ENCODE measurements at places on chromosomes 2 and 18.

DNA sequence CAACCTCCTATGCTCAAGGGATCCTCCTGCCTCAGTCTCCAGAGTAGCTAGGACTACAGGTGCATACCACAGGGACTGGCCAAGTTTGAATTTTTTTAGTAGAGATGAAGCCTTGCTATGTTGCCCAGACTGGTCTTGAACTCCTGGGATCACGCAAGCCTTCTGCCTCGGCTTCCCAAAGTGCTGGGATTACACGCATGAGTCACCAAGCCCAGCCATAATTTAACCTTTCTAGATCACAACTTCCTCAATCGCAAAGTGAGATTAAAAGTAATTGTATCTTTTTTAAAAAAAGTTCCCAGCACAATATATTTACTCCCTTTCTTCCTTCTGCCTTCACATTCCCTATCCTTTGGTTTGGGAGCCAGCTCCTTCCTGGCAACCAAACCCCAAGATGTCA is 5.8 kb upstream of the PPP1CB start:
- no peak for DNase-seq

DNA sequence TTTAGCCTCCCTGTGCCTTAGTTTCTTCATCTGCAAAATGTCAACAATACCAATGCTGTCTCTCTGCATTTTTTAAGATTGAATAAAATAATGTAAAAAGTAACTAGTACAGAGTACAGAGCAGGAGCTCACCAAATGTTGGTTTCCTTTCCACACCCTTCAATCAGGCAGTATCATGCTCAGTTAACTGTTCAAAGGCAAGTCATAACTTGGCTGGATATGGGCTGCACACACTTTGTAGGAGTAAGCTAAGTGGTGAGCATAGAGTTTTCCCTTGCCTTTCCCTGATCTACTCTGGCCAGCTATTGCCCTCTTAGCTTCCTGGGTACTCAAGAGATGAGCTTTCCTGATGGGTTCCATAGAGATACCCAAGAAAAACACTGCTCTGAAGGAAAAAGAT is 77.9 kb downstream of the CYBRD1 start:
- no peak for DNase-seq

DNA sequence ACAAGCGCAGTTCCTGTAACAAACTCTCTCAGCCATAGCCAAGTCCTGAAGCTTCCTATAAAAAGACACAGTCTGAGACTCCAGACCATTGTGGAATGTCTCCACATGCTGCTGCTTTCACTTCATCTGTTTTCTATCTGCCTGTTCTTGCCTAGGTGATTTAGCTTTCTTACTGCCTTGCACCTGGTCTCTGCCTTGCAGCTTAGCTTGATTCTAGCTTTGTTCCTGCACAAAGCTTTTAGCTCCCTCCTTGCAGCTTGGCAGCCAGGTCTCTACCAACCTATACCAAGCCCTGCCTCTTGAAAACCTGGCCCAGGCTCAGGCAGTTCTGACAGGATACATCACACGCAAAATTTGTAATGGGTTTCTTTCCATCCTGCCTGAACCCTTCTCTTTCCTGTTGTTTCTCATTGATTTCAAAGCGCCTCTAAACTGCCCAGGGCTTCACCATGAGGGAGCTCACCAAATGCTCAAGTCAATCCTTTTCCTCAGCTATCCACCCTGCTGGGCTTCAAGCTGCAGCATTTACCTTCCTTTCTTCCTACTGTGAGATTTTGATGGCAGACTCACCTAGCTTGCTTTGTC is 941.3 kb upstream of the NXPH2 start:
- no peak for DNase-seq

- no peak for DNase-seq
These were observed 4.1 kb upstream of the TMEM18 start for GRCh38 chr2:681312-681711.

GRCh38 chr2:105243961-105244360 is 2.4 kb downstream of the GPR45 start:
- no peak for DNase-seq

DNA sequence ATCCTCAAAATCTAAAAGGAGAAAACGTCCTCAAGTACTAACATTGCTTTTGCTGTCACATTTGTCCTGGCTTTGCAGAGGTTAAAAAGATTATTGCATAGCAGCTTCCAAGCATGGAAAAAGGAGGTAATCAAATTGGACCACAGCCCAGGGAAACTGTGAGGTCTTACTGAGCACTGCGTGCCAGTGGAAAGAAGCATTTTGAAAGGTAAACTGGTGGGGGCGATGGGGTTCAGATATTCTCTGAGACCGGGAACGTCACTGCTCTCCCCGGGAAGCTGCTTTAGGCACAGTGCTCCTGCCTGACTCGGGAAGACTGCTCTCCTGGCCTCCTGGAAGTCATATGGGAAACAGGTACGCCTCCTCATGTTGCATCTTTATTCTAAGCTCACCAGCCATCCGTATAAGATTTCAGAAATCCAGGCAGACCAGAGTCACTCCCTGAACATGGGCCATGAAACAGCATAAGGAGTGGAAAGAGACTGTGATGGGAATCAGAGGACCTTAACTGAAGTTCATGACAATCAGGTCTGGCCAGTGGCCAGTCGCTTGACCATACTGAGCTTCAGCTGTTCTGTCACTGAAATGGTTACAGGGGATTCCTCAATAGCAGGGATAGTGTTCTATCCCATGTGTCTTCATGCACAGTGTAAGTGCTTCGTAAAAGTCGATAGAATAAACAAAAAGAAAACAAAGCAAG is 284.1 kb downstream of the TRIB2 start:
- DNase-seq = no peak

- DNase-seq = no peak
These were observed 68.4 kb upstream of the CDCA7 start for GRCh38 chr2:173286153-173286809.

DNA sequence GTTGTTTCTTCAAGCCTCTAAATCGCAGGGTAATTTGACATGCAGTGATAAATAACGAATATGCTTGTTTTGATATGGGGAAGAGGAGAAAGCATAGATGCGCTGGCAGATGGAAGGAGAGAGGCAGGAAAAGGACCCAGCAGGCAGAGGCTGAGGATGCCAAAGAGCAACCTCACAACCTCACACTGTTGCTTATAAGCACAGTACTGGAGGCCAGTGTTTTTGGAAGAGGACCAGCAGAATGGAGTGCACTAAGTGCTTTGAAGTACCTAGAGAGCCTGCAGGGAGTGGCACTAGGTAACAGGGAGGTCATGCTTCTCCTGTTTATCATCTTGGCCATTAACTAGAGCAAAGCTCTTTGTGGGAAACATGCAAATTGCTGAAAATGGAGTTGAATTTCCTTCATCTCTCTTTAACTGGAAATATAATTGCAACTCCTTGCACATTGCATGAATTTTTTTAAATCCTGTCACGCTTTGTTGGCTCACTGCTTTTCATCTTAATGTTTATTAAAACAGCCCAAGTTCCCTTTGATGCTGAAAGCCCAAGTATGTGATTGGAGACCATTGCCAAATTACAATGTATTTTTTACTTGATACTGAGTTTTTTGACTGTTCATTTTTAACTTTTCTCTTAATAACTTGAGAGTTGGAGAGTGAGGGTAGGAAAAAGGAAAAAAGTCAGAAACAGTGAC is 236.4 kb downstream of the LRRTM1 start:
- no peak for DNase-seq

DNA sequence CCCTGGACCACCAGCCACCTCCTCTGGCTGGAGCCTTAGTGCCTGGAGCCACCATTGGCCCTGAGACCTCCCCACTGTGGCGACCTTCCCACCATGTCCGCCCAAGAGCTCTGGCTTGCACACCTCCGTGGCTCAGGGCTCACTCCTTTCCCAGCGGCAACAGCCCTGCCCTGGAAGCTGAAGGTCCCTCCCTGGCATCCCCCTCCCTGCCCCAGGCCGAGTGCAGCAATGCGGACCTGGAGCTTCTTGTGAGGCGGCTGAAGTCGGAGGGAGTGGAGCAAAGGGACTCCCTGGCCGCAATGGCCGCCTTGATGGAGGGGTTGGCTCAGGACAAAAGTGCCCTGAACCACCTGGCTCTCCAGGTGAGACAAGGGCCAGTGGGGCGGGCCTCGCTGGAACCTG is 28.6 kb downstream of the CROCC2 start:
- DNase-seq = peak; percentile 71

- no peak for DNase-seq
These were observed 45.9 kb downstream of the AGAP1 start for GRCh38 chr2:235539773-235540172.

- DNase-seq = no peak
These were observed 29.4 kb downstream of the MTERF4 start for GRCh38 chr2:241072553-241073165.

DNA sequence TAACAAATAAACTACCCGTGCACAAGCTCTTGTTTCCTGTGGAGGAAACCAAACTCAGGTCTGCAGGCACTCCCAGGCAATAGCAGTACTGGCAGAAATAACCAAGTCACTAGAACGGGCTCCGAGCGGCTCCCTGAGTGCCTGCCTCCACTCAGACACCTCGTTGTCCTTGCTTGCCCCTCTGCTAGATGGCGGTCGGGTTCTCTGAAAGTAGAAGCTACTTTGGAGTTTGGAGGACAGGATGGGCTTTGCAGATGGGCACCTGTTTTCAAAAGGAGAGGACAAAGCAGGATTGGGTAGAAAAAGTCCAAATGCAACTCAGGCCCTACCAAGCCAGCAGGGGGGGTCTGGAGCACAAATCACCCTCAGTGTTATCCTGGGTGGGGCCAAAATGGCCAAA is 136.4 kb downstream of the LRRC30 start:
- no peak for DNase-seq
